NCI-H526 treated with DMSO at 0.1 percent for 48 hours (cell line): ENCODE measurements at places on chromosomes 6 and 20.

GRCh38 chr6:6908121-6908520, 199.6 kb upstream of the RREB1 start:
- DNase-seq: no peak

- DNase-seq: no peak
Observed at GRCh38 chr6:3664625-3665041, 86.9 kb downstream of the PXDC1 start.

- no peak for DNase-seq
Observed at GRCh38 chr6:28657381-28657768, 131.7 kb downstream of the GPX5 start.

GRCh38 chr6:20751293-20751935, 217.2 kb downstream of the CDKAL1 start:
- peak; percentile 67 for DNase-seq

DNA sequence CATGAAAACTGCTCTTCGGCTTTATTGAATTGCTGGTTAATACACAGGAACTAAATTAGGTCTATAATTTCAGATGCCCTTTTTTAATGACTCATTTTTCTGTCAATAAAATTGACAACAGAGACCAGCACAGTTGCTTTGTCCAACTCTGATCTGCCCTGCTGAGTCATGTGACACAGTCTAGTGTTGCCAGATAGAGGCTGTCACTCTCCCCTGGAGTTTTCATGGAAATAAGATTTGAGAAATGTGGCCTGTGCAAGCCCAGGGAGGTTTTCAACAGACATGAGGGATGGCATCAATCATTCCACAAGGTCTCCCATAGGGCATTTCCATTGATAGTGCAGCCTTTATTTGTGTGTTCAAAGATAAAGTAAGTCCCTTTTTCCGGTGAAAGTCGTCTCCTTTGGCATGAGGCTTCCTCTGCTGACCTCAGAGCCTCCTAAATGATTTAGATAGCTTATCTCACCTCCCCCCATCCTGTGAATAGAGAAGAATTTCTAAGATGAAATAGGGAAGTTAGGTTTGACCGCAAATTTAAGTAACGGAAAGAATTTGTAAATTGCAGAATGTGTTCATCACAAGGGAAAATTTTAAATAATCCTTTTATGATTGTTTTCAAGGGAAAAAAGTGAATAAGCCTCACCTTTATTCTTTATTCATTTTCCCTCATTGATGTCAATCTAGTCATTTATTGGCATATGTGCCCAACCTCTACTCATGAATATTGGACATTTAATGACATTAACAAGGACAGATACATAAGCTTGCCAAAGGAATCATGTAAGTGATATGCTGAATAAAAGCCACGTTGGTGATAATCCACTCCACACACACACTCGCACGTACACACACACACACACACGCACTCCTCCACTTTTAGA, 277.7 kb downstream of the ADGB start:
- DNase-seq: no peak

GRCh38 chr6:131390322-131390721, 182.7 kb upstream of the ARG1 start:
- no peak for DNase-seq

DNA sequence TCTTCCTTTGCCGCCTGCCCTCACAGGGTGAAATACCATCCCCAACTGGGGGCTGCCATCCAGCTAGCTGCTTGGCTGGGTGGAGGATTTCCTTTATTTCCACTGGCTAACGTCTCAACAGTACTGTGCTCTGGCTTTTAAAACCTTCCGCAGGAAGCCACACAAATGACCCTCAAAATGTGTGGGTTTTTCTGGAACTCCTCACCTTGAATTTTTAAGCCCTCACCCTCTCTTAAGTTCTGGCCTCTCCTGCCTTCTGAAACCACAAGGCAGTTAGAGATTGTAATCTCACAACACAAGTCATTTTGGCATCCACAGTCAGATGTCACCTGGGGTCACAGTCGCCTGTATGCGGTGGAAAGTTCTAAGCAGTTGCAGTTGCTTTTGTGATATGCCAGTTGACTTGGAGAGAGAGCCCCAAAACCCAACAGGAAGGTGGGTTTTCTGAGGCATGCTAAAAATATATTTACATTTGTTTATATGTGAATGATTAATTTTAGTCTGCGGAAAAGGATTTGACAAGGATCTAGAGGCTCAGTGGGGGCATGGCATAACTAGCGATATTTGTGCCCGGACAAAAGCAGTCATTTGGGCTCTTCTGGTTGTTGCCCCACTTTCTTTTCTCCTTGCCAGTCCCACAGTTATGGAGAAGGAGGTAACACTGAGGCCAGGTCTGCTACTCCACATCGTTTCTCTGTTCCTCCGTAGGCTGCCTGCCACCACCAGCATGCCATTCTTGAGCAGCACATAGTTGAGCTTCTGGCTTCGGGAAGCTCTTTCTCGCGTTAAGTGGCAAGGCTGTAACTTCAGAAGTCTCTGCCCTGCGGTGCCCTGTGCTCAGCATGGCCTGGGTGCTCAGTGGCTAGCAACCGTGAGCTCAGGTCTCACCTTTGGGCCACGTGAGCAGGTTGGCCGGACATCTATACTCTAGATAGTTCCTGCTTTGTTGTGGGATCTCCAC, 335.3 kb downstream of the CD83 start:
- DNase-seq: no peak

DNA sequence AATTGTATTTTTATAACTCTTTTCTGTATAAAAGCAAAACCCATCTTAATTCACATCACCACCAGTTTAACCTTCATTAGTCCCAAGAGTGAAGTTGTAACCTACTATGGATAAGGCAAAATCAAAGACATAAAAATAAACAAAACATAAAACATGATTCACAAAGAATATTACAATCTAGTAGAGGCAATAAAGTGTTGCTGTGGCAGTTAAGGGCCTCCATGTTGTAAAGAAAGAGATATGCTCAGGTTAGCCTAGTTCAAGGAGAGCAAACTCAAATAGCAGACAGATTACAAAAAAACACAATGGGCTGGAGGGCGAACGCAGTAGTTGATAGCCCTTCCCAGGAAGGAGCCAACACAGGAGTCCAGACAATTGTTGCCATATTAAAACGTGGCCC, 13.4 kb downstream of the LGSN start:
- DNase-seq: no peak

- DNase-seq: no peak
Observed at GRCh38 chr6:119678961-119679360, 329.4 kb upstream of the MAN1A1 start.

DNA sequence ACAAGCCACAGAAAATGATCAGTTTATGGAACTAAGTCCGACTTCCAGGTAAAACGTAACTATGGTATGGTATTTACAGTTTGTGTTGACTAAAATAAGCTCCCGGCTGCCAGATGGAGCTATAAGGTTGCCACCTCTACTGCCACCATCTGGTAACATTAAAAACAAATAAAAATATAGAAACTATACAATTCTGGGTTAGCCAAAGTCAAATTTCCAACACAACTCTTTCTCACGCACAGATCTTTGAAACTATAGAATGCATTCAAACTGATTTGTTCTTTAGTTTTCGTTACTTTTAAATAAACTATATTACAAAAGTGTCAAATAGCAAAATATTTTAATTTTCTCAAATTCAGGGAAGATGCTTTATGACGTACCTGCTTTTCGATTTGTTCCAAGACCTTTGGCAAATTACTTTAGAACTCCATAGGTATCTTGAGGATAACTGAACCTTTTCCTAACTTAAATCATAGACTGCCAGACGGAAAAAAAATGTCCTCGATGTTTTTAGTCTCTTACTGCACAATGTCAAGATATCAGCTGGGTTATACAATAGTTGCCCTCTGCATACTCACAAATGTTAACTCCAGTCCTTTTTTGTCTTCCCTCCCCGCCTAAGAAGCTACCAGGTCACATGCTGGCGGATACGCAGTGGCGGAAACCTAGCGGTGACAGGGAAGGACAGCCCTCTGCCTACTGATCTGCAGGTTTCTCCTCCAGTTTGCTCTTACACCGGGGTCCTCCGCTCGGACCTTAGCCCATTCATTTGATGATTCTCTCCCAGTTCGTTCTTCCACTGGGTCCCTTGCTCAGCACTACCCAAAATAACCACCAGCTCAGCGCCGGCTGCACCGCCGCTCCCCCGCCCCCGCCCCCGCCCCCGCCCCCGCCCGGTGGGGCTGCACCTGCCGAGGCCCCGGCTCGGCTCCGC, 888 bp downstream of the SLC17A5 start:
- DNase-seq: peak; percentile 53

DNA sequence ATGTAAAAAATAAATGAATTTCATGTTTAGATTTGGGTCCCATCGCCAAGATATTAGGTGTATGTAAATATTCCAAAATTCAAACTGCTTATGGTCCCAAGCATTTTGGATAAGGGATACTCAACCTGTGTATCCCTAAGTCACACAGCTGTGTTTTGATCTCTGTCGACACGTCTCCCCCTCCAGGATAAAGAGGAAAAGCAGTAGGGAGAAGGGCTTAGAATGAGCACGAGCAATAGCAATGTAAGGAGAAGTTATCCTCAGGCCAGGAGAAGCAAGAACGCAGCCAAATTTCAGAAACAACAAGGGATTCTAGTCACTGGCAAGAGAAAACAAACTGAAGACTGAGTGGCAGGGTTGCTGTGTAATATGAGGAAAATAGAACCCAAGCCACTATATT, 181.2 kb downstream of the AIG1 start:
- no peak for DNase-seq

DNA sequence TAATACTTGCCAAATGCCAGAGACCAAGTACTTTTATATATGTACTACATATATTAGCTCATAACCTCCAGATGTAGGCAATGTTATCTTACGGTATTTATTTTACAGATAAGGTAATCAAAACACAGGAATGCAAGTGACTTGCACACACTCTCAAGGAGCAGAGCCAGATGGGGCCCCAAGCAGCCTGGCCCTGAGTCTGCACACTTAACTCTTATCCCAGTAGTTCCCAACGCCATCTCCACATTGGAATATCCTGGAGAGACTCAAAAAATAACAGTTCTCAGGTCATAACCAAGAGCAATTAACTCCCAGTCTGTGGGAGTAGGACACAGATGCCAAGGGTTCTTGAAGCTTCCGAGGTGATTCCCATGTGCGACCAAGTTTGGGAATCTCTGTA, 398.7 kb downstream of the PHF3 start:
- no peak for DNase-seq

GRCh38 chr6:46799657-46800056, 6.5 kb downstream of the MEP1A start:
- DNase-seq: no peak
